Cortex of kidney (tissue), 1 donor: ENCODE measurements at places on chromosomes 7 and 10.

DNA sequence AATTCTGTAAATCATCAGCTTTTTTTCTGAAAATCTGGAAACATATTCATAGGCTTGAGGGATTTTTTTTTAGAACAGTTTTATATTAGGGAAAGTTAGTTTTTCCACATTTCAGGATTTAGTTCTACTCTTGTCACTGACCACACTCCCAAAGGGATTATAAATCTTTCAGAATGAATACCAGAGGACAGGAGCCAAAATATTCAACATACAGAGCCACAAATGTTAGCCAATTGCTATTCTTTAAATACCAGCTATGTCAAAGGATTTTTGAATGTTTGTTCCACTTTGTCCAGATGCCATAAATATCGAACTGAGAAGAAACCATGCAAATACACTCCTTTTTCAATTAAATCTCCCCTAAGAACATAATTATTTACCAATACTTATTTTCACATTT, 50.7 kb downstream of the ODAD2 start:
- no peak for DNase-seq

GRCh38 chr10:27736396-27736795, 9.2 kb downstream of the MKX start:
- no peak for DNase-seq

DNA sequence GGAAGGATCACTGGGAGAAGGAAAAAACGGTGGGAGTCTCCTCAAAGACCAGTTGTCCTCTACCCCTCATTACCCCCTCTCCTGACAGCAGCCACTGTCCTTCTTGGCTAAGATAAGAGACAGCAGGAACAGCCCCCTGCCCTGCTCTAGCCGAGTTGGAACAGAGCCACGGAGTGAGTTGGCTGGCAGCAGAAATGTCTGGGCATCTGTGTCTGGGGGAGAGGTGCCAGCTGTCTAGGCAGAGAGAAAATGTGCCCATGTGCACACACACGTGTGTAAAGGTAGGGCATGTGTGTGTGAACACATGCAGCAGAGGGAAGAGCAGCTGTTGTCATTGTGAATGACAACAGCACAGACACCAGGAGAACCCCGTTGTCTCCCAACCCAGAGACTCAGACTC, 9.4 kb upstream of the HILPDA start:
- DNase-seq, result no peak

- no peak for DNase-seq
Measured at GRCh38 chr7:143269251-143269650, 6.0 kb downstream of the GSTK1 start.

- no peak for DNase-seq
Measured at GRCh38 chr7:37765421-37765829, 81.9 kb downstream of the GPR141 start.

DNA sequence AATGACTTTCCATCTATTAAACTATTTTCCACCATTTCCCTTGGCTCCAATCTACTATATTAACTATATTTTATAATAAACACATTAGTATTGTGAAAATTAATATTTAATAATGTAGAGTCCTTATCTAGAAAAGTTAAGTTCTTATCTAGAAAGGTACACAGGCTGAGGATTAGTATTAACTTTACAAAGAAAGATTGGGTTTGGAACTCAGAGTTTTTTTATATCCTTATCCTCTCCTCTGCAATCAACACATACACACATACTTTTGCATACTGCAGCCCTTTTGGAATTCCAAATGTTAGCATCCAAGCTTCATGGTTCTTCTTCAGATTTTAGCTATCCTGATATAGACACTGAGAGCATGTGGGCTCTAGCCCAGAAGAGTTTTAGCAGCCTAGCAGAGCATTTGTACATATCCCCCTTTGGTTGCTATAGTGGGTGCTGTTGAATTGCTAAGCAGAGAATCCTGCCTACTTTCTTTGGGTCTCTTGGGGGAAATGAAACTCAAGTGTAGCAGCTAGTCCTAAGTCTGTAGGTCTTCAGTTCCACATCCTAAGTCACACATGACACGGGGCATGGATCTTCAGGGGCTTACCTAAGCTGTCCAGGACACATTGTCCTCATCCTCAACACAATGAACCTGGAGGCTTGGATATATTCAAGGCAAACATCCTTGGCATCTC, 874.6 kb downstream of the LRMDA start:
- DNase-seq, result no peak

DNA sequence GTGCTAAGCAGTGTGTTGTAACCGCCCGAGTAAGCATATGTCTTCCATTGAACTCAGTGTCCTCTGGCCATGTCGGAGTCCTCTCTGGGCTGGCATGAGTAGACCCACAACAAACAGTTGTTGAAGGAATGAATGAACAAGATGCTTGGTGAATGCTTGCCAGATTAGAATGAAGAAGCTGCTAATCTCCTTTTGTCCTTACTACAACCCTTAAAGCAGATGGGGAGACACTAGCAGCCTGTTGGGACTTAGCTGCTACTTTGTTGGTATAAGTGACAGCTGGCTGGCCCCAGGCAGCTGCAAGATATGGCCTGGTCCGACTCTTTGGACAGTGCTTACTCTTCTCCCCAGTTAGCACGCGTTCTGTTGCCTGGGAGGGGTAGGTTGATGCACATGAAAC, 370.1 kb downstream of the RPS24 start:
- no peak for DNase-seq

DNA sequence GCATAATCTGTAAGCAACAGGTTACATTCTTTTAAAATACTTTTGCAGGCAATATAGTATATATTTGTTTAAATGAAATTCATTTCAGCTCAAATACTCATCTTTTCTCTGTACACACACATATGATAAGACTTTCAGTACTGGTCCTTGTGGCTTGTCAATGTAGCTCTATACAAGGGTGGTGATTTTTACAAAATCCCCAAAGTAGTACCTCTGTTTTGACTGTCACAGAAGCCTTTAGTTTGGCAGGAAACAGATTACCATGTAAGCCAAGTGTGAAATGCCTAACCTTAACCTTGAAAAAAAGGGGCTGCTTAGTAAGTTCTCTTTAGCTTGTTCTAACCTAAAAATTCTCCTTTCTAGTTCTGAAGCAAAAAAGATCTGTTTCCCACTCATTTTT, 87.9 kb downstream of the KCND2 start:
- DNase-seq, result no peak

- no peak for DNase-seq
Measured at GRCh38 chr10:3399756-3400155, 227.2 kb upstream of the PITRM1 start.

- no peak for DNase-seq
Measured at GRCh38 chr7:88269586-88269985, 37.1 kb downstream of the STEAP4 start.
